Substantia nigra (tissue), 51 donors: ENCODE measurements at places on chromosomes 1 and 21.

DNA sequence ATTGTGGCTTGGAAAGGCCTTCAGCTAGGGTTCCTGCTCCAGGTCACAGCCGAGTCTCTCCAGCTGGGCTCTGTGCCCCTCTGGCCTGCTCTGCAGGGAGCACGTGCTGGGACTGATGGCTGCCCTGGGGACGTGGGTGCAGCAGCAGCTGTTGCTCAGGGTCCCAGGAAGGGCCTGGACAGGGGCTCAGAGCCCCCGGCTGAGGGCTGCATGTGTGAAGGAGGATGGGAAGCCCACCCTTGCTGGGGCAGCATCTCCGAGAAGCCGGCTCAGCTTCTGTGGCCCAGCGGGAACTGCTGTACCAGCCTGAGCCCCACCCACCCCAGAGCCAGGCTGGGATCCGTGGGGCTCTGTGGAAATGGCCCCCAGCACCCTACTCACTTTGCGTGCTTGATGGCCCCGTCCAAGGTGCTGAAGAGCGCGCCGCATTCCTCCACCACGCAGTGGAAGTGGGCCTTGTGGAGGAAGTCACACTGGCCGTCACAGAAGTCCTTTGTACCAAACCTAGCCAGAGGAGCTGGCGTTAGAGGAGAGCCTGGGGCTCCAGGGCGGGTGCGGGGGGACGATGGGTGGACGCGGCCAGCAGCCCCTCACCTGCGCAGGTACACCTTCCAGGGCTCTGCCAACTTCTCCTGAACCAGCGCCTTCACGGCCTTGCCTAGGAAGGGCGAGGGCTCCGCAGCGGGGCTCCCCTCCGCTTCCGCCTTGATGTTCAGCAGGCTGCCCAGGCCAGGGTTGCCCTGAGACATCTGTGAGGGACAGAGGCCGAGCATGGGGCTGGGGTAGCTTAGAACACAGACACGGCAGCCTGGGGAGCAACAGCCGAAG lies 147.5 kb downstream of the CASZ1 start:
- DNase-seq = no peak

DNA sequence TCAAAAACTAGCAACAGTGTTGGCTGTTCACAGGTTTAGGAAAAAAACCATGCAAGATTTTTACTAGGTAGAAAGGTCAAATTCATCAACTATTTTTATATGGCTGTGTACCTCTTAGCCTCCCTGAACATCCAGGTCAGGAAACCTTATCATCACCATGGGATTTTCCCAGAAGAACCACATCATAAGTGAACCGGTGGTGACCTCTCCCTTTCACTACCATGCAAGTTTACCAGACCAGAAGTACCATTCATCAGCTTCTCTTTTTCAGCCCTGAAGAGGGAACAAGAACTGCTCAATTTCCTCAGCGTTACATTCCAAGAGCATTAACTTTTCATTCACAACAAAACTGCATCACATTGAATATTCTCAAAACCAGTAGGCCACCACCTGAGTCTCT lies 5.9 kb downstream of the SSBP3 start:
- DNase-seq = no peak

DNA sequence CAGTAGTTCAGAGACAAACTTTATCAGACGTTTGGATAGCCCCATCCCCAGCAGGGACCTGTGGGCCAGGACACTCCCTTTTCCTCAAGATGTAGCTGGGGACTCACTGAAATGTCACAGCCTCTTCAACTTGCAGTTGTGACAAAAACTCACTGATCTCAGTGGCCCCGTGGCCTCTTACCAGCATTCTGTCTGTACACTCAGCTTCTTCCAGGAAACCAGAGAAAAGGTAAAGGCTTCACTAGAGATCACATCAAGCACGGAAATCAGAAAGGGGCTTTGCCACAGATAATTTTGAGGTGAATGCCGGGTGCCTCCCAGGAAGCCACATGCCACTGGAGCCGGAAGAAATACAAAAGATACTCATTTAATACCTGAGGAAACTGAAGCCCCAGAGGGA lies 122.2 kb downstream of the CCDC185 start:
- DNase-seq = no peak

- DNase-seq = no peak
These were observed 415.2 kb upstream of the DAB1 start for GRCh38 chr1:57839067-57839466.

GRCh38 chr1:96481409-96481808 lies 240.2 kb upstream of the PTBP2 start:
- DNase-seq = no peak

- no peak for DNase-seq
These were observed 7.9 kb downstream of the KIF21B start for GRCh38 chr1:201015551-201016091.

DNA sequence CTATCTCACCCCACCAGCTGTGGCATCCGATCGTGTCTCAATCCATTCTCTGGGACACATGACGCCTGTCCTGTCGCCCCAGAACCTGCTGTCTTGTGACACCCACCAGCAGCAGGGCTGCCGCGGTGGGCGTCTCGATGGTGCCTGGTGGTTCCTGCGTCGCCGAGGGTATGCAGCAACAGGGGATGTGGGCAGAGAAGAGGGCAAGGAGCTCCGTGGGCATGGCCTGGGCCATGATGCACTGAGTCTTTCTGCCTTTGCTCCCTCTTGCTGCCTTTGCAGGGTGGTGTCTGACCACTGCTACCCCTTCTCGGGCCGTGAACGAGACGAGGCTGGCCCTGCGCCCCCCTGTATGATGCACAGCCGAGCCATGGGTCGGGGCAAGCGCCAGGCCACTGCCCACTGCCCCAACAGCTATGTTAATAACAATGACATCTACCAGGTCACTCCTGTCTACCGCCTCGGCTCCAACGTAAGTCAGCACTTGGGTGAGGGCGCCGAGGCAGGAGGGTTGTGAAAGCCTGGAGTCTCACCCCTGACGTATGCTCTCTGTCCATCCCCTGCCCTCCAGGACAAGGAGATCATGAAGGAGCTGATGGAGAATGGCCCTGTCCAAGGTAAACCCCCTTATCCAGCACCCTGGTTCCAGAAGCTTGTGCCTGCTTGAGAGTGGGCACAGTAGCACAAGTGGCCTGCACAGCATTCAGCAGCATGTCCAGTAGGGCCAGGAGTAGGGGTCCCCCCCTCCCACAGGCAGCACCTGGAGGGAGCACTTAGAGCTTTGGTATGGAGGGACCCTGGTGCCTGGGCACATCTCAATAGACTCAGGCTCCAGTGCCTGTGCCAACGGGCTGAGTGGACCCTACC lies 8.8 kb downstream of the TINAGL1 start:
- no peak for DNase-seq

DNA sequence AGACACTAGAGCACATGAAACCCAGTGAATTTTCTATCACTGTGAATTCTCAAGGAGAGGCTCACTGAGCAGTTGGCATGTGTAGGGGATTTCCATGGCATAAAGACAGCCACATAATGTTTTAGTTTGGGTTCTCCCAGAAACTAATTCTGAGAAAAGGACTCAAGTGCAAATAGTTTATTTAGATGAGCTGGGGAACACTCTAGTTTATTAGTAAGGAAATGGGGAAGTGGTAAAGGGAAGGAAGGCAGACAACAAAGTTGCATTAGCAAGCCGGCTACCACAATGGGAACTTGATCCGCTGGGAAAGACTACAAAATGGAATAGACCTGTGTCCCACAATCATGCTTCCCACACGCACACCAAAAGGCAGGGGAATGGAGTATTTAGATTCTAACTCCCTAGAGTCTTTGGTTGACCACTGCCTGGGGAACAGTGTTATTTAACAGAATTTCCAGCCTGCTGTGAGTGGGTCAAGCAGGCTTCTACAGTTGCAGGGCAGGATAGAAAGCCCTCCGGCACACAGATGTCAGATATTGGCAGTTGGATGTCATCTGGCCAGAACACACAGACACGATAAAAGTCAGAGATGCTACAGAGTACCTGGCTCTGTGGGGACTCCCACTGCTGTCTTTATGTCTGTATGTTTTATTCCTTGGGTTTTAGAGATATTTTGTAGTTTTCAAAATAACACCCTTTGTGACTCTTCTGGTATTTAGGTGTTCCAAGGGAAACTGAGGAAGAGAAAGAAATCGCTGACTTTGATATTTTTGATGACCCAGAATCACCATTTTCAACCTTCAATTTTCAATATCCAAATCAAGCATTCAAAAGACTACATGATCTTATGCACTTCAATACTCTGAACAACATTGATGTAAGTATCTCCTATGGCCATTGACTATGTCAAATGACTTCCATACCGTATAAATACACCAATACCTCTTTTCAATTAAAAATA lies 150.1 kb downstream of the PLA2G4A start:
- DNase-seq = no peak

DNA sequence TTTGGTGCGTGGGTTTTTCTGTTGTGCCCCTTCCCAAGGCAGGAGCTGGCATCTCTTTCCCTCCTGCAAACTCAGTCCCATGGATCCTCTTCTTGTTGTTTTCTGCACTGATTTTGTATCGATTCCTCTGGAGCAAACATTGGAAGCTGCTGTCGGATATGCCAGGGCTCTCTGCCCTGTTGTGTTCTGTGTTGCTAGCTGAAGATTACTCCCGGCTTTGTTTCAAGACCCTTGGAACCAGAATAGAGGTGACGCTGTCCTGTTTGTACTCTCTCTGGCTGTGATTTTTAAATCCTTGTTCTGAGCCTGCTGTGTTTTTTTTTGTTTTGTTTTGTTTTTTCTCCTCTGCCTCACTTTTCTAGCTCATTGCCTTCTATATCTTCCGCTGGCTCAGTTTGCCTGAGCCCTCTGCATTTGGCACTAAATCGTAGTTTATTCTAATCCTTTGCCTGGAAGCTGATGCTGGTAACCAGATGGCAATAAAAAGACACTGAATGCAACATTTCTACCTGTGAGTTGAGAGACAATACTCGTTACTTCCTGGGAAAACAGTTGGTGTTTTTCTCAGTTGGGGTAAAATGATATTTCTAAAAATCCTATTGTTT lies 67.0 kb downstream of the BACH1 start:
- no peak for DNase-seq

DNA sequence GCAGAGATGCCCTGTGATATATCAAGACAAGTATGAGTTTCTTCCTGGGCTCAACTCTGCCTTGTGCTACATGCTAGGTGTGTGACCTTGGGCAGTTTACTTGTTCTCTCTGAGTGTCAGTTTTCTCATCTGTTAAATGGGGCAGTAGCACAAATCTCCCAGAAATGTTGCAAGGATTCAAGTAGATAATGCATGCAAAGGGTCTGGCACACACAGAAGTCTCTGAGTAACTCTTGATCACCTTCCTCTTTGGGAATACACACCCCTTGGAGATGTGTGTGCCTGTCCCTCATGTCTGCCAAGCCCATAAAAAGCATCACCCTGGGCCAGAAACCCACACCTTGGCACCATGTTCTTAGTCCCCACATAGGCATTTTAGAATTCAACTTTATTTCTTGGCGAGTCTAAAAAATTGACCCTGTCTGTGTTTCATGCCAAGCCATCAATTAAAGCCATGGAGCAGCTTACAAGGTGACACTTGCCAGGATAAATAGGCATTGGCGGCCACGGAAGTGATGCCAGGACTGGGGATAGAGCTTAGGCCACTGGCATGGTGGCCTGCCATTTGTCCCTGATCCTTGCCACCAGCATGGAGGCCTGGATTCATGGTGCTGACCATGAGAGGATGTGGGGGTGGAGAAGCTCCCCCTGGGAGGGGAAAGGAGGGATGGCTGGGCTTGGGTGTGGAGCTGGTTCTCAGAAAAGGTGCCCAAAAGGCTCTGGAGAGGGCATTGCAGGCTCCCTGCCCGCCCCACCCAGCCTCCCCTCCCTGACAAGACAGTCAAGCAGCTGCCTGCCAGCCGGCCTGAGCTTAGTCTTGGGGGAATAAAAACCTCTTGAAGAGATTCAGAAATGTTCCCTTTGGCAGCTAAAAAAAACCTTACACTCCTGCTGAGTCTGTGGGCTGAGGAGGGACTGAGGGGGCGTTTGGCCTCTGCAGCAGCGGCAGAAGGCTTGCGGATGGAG lies 118.0 kb upstream of the IPO9 start:
- DNase-seq = no peak

- no peak for DNase-seq
These were observed 27.8 kb downstream of the FNBP1L start for GRCh38 chr1:93475681-93476080.

GRCh38 chr21:42309753-42310213 lies 5.4 kb downstream of the TFF3 start:
- DNase-seq = no peak

DNA sequence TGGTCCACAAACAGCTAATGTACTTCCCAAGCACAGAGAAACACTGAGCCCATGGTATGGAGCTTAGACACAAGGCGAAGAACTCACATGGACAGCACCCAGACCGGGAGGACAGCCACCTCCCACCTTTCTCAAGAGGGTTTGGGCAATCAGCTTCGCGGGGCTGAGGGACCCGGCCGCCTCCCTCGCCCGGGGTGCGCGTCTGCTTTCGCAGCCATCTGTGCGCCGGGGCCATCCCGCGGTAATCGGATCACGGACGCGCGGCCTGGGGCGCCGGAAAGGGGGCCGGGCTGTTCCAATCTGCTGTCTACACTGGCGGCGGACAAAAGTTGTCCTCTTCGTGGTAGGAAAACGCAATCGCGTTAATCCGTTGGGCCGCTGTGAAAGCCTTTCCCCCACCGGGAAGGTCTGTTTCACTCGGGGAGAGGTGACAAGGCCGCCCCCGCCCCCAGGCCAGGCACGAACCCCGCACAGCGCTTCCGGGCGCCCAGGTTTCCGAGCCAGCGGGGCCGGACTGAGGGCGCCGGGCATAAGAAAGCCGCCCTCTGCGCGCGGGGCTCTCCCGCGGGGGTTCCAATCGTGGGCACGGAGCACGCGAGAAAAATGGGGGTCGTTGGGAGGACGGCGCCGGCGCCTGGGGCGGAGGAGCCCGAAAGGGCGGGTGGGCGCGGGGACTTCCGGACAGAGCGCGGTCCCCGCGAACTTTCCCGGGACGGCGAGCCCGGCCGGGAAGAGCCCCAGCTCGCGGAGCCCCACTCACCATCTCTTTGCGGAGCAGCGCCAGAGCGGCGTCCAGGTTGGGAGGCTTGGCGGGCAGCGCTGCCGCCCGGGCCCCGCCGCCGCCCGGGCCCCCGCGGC lies 664 bp downstream of the FAM89A start:
- no peak for DNase-seq

GRCh38 chr1:174159252-174160108 lies at the start of gene RABGAP1L:
TSS of gene RABGAP1L (plus strand) at chr1:174159520.
- DNase-seq = peak; percentile 99

- no peak for DNase-seq
These were observed at the start of gene TPM3 for GRCh38 chr1:154191990-154192461. TSS of gene TPM3 (minus strand) at chr1:154192100. CDS start at chr1:154192018, 82 bp downstream.
